Smooth muscle cell of the brain vasculature (primary cell): ENCODE measurements at places on chromosomes 2 and 18.

DNA sequence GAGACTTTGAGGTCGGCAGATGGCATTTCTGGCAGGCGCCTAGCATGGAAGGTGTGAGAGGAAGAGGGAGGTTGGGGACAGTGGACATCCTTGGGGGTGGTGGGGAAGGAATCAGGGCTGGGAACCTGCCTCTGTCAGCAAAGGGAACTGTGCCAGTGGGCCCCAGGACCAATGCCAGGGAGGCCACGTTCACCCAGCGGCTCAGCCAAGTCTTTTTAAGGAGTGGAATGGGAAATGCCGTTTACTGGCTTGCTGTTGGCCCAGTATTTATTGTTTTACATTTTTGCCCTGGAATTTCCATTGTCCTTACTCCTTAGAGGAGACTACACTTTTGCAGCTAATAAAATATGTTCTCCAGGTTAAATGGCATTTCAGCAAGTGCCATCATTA, 135.2 kb downstream of the MCFD2 start:
- DNase-seq = no peak

DNA sequence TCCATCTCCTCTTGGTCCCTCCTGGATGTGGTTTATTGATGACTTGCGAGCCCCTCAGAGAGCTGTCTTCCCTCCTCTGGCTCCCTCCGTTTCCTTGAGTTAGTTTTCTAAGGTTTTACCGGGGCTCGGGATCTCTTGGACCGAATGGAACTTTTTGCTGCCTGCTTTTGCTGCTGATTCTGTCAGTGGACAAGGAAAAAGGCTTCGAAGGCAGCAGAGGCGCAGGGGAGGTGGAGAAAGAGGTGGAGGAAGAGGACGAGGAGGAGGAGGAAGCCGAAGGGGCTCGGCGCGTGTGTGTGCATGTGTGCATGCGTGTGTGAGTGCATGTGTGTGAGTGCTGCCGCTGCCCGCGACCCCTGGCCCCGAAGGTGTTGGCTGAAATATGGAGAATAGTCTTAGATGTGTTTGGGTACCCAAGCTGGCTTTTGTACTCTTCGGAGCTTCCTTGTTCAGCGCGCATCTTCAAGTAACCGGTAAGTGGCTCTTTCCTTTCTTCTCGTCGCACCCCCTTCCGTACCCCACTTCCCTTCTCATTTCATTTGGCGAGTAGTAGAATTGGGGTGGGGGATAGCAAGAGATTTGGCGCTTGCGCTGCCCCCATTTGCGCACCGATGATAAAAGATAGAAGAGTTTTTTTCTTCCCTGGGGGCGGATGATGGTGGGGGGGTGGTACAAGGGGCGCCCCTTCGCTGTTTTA, 557 bp downstream of the DCC start:
- DNase-seq = no peak

DNA sequence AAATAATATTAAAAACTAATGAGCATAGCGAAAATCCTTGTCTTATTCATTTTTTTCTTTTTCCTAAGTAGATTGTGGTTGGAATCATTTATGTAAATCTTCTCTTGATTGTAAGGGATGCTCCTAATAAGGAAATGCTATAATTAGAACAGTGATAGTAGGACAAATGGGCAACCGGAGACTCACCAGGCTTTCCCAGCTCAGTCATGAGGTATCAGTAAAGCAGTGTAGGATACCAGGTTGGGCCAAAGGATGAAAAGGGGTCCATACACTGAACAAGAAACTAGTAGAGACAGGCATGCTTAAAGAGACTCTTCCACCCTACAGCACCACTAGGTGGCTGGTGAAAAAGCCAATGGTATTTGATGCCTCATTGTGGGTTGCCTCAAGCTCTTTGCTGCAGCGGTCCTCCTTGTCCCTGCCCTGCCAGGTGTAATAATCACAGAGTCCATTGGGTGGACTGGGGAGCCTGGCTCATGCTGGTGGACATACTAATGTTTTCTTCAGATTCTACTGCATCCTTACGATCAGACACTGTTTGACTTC, 71.4 kb upstream of the FAM98A start:
- no peak for DNase-seq

GRCh38 chr18:13530879-13531387, 195.4 kb downstream of the FAM210A start:
- peak; percentile 18 for DNase-seq

DNA sequence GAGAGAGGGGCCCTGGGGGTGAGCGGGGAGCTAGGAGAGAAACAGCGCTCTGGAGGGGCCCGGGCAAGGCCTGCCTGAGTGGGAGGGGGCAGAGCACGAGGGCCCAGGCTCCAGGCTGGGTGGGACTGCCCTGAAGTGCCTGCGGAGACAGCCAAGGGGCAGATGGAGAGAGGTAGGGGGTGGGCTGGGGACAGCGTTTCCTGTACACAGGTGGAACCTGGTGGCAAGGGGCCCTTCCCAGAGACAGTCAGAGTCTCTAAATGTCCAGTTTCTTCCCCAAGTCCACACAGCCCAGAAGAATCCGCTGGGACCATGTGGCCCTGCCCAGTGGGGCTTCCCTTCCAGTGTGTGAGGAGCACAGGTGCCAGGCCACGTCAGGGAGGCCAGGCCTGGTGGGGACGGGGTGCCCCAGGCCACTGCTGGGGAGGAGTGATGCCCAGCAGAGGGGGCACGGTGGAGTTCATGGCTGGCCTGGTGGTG, 1.7 kb upstream of the GPR35 start:
- DNase-seq = no peak

- no peak for DNase-seq
Observed at GRCh38 chr2:103880081-103880834, 973.7 kb upstream of the POU3F3 start.

DNA sequence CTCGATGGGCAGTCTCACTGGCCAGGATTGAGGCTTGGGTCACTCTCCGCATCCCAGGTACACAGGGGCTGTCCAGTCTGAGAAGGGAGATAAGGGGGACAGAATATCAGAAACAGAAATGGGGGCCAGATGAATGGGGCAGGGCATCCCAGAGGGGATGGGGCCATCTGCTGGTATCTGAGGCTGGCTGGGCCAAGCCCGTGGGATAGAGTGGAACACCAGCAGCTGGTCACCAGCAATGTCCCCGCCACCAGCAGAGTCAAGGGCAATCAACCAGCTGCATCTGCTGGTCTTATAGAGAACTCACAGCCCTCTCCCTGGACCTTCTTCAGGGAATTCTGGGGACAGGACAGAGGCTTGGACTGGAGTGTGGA, 128.8 kb upstream of the HAAO start:
- DNase-seq = no peak

DNA sequence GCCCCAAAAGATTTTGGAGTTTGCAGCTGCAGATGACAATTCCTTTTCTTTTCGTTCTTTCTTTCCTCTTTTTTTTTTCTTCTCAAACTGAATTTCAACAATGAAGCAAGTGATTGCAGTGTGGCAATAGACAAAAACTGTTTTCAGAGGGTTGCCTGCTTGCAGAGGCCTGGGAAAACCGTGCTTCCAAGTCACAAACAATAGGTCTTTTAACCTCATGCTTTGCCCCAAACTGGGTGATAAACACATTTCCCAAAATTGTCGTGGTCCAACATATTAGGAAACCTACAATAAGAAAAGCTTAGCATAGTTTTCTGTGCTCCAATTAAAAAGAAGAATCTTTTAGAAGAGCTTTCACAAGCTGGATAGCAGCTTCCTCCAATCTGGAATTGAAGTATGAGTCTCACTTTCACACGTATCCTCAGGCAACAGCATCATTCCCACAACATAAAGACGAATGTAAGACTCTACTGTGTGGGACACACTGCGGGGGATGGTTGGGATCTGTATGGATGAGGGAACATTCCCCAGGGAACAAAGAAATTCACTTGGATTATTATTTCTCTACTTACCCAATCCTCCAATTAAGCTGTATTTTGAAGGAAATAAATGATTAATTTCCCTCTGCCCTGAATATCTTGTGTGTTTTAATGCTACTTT, 656.1 kb downstream of the RNF144A start:
- no peak for DNase-seq

DNA sequence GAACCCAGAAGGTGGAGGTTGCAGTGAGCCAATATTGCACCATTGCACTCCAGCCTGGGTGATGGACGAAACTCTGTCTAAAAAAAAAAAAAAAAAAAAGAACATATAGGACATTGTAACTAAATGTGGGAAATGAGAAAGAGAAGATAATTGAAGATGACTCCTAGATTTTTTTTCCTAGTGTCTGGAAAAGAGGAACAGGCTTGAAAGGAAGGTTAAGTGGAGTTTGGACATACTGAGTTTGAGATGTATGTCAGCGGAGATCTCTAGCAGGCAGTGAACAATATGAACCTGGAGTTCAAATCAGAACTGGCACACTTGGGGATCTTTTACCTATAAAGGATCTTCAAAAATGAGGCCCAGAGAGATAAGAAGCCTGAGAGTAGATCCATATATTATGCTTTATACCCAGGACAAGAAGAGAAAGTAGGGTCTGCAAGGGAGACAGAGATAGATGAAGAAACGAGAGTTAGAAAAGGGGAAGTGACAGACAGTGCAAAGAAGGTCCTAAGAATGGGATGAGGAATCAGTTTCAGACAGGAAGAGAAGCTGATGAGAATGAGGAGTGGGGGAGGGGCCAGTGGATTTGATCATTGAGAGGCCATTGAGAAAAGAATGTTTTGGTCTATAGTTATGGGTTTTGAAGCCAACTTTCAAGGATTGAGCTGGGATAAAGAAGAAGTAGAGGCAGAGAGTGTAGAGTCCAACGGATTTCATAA, 46.9 kb upstream of the CD28 start:
- no peak for DNase-seq

DNA sequence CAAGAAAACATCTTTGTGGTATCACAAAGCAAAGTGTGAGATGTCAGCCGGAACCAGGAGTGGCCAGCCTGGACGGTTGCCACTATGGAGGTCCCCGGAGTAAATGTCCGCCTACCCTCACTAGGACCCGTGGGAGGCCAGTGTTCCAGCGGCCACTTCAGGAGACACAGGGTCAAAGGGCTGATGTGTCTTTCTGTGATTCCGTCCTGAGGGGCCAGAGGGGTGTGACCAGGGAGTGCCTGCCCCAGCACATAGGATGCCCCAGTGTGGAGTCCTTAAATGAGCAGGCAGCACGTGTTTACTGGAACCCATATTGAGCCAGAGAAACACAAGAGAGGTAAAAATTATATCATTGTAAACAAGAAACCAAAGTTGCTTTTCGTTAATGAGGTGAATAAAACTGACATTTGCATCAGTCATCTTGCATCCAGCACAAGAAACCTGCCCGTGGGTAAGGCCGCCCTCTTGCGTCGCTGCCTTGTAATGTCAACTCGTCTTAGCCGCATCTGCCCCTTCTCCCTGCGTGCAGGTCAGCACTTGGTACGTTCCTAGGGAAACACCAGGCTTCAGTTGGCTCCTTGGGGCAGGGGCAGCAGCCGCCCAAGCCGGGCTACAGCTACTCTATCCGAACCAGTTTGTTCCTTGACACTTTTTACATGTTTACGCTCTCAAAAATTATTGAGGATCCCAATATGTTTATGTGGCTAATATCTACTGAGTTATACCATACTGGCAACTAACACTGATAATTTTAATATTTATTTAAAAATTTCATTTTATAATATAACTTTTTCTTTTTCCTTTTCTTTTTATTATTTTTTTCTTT, 46.7 kb upstream of the LAPTM4A start:
- peak; percentile 85 for DNase-seq

- no peak for DNase-seq
Observed at GRCh38 chr2:36088716-36089328, 266.8 kb upstream of the CRIM1 start.

GRCh38 chr18:9741793-9742523, 33.9 kb downstream of the RAB31 start:
- no peak for DNase-seq

DNA sequence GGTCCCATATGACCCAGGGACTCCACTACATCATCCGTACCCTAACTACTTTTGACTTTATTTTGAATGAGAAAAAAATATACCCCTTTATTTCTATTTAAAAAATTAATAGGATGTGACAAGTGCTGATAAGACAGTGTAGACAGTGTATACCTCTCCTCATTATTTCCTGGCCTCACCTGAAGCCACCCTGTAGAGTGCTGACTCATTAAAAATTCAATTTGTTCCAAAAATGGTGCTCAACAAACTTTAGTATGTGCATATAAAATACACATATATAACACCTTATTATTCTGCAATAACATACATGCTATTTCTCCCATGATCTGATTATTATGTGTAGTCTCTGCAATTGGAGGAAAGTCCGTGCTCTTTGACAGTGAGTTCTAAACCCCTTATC, 20.8 kb downstream of the NOL4 start:
- DNase-seq = no peak

DNA sequence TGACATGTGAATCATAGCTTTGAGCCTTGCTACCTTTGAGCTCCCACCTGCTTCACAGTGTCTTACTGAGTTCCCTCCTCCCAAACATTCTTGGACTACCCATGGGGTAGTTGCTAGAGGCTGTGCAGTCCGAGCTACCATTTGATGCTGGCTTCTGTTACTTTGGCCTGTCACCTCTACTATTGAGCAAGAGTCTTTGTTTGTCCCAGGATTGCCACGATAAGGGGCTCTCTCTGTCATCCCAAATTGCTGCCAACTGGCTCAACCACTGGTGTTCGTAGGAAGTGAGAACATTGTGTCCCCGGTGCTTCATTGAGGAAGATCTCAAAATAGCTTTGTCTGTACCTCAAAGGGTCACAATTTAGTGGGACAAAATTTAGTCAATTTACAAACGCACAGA, 59.1 kb upstream of the PAX8 start:
- no peak for DNase-seq

- no peak for DNase-seq
Observed at GRCh38 chr2:221833966-221834365, 261.9 kb upstream of the EPHA4 start.

- DNase-seq = no peak
Observed at GRCh38 chr2:137007938-137008337, 242.6 kb downstream of the THSD7B start.

- peak; percentile 74 for DNase-seq
Observed at GRCh38 chr2:201696151-201696659, 2.2 kb downstream of the MPP4 start.

DNA sequence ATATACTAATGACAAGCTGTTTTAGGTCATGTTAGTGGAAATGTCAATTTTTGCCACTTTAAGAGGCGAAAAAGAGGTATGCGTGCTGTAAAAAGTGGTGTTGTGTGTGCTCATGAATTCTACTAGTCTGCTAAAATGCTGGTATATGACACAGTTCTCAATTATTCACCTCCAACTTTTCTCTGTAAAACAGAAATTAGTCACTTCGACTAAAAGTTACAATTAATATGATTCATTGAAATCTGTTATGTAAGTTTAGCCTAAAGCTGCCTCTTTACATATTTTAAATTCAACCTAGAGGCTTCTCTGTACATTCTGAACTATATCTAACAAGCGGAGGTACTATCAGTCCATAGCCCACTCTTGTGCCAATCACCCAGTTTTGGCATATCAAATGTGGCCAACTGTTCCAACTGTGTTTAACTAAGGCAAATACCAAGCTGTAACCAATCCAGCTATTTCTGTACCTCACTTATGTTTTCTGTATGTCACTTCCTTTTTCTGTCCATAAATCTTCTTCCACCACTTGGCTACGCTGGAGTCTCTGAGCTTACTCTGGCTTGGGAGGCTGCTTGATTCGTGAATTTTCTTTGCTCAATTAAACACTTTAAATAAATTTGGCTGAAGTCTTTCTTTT, 20.8 kb downstream of the BAZ2B start:
- DNase-seq = no peak

- no peak for DNase-seq
Observed at GRCh38 chr2:74464406-74464805, 776 bp downstream of the MOGS start.

- no peak for DNase-seq
Observed at GRCh38 chr2:180952082-180952481, 28.3 kb upstream of the UBE2E3 start.
